ENCODE measurements at places on chromosomes 6 and 20. TPM values are rescaled to one million over a fixed set of nuclear protein-coding genes. Genes with fewer than 3 reads are reported as not detected.

GRCh38 chr20:40331807-40332560 lies 357.1 kb downstream of the MAFB start:
- H3K27me3 ChIP-seq, result peaks cover 12% of the 10 kb centered on the region
- DNase-seq, result no peak
- H3K36me3 ChIP-seq, result no peaks in the 10 kb centered on the region

DNA sequence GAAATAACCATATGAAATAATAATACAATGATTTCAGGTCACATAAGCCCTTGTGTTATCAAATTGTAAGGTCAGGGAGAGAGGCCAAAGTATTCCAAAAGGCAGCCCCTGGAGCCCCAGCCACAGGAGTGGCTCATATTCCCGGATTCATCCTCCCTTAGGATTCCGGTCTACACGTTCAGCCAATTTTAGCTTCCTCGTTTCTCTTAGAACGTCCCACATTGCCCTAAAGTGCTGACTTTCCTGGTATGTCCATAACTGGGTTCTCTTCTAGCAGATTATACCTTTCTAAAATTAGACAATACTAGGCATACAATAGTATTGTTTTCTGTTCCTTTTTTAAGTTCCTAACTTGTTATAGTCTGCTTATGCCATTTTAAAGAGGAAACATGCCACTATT lies 192.7 kb upstream of the NOX3 start:
- no peak overlapping the region for H3K27ac ChIP-seq
- no peak overlapping the region for H3K4me3 ChIP-seq
- no peaks in the 10 kb centered on the region for H3K4me1 ChIP-seq
- no peak for DNase-seq
- H3K27me3 ChIP-seq, result no peaks in the 10 kb centered on the region

DNA sequence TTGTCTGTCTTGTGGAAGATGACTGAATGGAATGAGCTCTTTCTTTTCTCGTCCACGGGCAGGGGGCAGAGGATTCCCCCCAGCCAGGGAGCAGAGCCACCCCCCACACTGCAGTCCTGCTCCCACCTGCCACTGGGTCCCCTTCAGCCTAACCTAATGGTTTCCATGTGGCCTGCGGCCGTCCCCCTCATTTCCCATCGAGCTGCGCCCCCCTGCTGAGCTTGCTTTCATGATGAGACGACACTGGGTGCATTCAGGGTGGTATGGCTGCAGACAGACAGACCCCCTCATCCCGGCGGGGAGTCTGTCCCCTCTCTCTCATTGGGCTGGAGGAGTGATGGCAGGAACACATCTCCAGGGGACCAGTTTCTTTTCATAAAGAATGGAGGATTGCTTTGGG lies 140.8 kb downstream of the DTNBP1 start:
- H3K27ac ChIP-seq, result no peak overlapping the region
- no peak for DNase-seq
- H3K4me1 ChIP-seq, result no peaks in the 10 kb centered on the region
- H3K36me3 ChIP-seq, result peaks cover 31% of the 10 kb centered on the region
- H3K4me3 ChIP-seq, result no peak overlapping the region

GRCh38 chr20:58069207-58069606 lies 159.2 kb downstream of the ANKRD60 start:
- H3K36me3 ChIP-seq, result no peaks in the 10 kb centered on the region
- DNase-seq, result no peak
- H3K27me3 ChIP-seq, result no peaks in the 10 kb centered on the region
- no peak overlapping the region for H3K4me3 ChIP-seq

- no peaks in the 10 kb centered on the region for H3K36me3 ChIP-seq
- H3K4me3 ChIP-seq, result no peak overlapping the region
Measured at GRCh38 chr6:107345393-107345792, 114.0 kb downstream of the PDSS2 start.

DNA sequence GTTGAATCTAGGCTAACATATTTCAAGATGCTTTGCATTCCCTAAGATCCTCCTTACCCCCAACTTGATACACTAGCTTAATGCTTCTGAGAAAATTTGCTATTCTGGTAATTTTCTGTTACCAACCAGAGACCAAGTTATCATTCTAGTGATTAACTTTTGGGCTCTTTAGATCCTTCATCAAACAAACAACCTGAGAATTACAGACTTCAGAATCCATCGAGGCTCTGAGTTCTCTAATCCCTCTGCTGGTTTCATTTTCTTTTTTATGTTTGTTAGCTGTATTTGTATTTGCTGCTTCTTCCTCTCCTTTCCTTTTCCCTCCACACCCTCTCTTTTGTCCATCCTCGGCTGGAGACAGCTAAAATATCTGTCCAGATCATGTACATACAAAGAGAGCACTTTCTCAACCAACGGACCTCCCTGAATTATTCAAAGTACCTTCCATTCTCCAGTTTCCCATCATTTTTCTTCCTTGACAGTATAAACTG lies 98.7 kb upstream of the RIPOR2 start:
- H3K36me3 ChIP-seq, result no peaks in the 10 kb centered on the region
- no peak for DNase-seq
- no peak overlapping the region for H3K27ac ChIP-seq
- H3K27me3 ChIP-seq, result no peaks in the 10 kb centered on the region
- no peaks in the 10 kb centered on the region for H3K4me1 ChIP-seq

HIVEP1 gene
- polyA plus RNA-seq, result 3.3 TPM

DNA sequence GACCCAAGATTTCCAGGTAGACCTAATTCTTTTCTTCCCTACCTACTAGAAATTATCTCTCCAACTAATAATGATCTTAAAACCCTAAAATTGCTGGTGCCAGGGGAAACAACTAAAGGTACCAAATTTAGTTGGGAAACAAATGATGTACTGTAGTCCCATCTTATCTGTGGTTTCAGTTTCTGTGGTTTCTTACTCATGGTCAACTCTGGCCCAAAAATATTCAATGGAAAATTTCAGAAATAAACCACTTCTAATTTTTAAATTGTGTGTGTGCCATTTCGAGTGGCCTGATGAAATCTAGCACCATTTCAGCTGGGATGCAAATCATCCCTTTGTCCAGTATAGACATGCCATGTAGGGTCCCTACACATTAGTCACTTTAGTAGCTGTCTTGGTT lies 475.2 kb upstream of the EPHA7 start:
- DNase-seq, result peak; percentile 0
- H3K27ac ChIP-seq, result no peak overlapping the region
- H3K27me3 ChIP-seq, result no peaks in the 10 kb centered on the region
- H3K4me3 ChIP-seq, result no peak overlapping the region

- H3K36me3 ChIP-seq, result no peaks in the 10 kb centered on the region
- H3K4me3 ChIP-seq, result no peak overlapping the region
- H3K27ac ChIP-seq, result no peak overlapping the region
- H3K27me3 ChIP-seq, result peaks cover 14% of the 10 kb centered on the region
- H3K4me1 ChIP-seq, result no peaks in the 10 kb centered on the region
Measured at GRCh38 chr6:32785781-32786533, 22.6 kb upstream of the HLA-DQB2 start.

OPRM1 gene
- not detected for polyA plus RNA-seq

GRCh38 chr6:136607204-136607931 lies 57.1 kb upstream of the MAP7 start:
- peaks cover 34% of the 10 kb centered on the region for H3K4me1 ChIP-seq
- no peaks in the 10 kb centered on the region for H3K36me3 ChIP-seq
- DNase-seq, result peak; percentile 26
- H3K27me3 ChIP-seq, result no peaks in the 10 kb centered on the region
- H3K4me3 ChIP-seq, result no peak overlapping the region
- H3K27ac ChIP-seq, result no peak overlapping the region

ADGB gene
- polyA plus RNA-seq, result not detected

GRCh38 chr6:126923807-126924206 lies 194.7 kb upstream of the RSPO3 start:
- H3K27me3 ChIP-seq, result no peaks in the 10 kb centered on the region
- H3K4me1 ChIP-seq, result peaks cover 14% of the 10 kb centered on the region
- DNase-seq, result peak; percentile 56
- H3K4me3 ChIP-seq, result no peak overlapping the region
- H3K27ac ChIP-seq, result no peak overlapping the region

- H3K4me3 ChIP-seq, result no peak overlapping the region
- H3K27me3 ChIP-seq, result no peaks in the 10 kb centered on the region
- no peak overlapping the region for H3K27ac ChIP-seq
- no peaks in the 10 kb centered on the region for H3K36me3 ChIP-seq
- no peaks in the 10 kb centered on the region for H3K4me1 ChIP-seq
Measured at GRCh38 chr6:23282252-23283021, 713.1 kb downstream of the HDGFL1 start.

- 0 out of 2 replicates have a peak, but pooled peaks cover 3% of the 10 kb centered on the region for H3K36me3 ChIP-seq
- peaks cover 30% of the 10 kb centered on the region for H3K4me1 ChIP-seq
- H3K27me3 ChIP-seq, result no peaks in the 10 kb centered on the region
- H3K27ac ChIP-seq, result no peak overlapping the region
- H3K4me3 ChIP-seq, result no peak overlapping the region
Measured at GRCh38 chr6:24985323-24985722, 49.6 kb upstream of the RIPOR2 start.

DNA sequence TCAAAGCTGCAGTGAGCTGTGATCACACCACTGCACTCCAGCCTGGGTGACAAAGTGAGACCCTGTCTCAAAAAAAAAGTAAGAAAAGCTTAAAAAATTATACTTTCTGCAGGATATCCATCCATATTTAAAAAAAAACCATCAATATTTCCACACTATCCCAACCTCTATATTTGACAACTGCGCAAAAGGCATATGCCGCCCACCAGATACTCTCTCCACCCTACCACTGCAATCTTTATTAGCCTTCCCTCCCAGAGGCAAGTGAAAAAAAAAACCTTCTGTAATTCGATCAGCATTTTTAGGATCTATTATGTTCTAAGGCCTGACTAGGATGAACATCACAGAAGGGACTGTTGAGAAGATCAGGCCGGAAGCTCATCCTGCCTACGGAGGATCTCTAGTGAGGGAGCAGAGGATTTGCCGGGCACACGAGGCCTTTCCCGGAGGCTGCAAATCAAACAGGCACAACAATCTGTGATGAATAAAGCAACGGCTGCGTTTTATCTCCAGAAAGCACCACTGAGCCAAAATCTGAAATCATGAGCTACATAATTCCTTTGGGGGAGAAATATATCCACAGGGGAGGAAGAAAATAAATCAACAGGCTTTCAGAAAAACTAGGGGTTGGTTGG lies 65.9 kb downstream of the GFOD1 start:
- no peaks in the 10 kb centered on the region for H3K36me3 ChIP-seq
- H3K27ac ChIP-seq, result no peak overlapping the region
- no peaks in the 10 kb centered on the region for H3K27me3 ChIP-seq
- H3K4me1 ChIP-seq, result 0 out of 2 replicates have a peak, but pooled peaks cover 5% of the 10 kb centered on the region
- no peak overlapping the region for H3K4me3 ChIP-seq

- peaks cover 11% of the 10 kb centered on the region for H3K4me1 ChIP-seq
- no peaks in the 10 kb centered on the region for H3K27me3 ChIP-seq
- H3K4me3 ChIP-seq, result no peak overlapping the region
- peak; percentile 43 for DNase-seq
- no peak overlapping the region for H3K27ac ChIP-seq
Measured at GRCh38 chr6:53926505-53926904, 131.7 kb downstream of the LRRC1 start.

DNA sequence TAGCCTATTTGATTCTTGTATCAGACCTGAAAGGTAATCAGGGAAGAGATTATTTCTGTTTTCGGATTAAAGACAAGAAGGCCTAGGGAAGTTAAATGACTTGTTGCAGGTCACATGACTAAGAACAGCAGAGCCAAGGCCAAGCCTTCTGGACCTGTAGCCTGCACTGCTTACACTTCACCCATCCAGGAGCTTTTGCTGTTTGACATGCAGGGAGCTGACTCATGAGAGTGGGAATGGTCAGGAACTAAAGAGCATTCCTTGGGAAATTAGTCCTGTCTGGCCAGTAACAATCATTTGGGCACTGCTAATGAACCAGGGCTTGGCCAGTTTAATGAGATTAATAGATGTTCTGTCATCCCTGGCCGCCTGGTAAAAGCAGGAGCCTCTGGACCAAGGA lies 46.8 kb downstream of the EIF2S2 start:
- peak; percentile 76 for DNase-seq
- H3K27ac ChIP-seq, result peak overlapping the region; percentile 21
- H3K4me1 ChIP-seq, result peaks cover 58% of the 10 kb centered on the region
- no peaks in the 10 kb centered on the region for H3K36me3 ChIP-seq
- no peaks in the 10 kb centered on the region for H3K27me3 ChIP-seq
